Activated CD4-positive, alpha-beta T cell treated with anti-CD3 and anti-CD28 coated beads, Interleukin-2, amount 50 U/mL, for 1 hour (primary cell): ENCODE measurements at places on chromosomes 11 and 22.

GRCh38 chr11:30424321-30424720 lies 101.4 kb downstream of the ARL14EP start:
- no peak for DNase-seq

DNA sequence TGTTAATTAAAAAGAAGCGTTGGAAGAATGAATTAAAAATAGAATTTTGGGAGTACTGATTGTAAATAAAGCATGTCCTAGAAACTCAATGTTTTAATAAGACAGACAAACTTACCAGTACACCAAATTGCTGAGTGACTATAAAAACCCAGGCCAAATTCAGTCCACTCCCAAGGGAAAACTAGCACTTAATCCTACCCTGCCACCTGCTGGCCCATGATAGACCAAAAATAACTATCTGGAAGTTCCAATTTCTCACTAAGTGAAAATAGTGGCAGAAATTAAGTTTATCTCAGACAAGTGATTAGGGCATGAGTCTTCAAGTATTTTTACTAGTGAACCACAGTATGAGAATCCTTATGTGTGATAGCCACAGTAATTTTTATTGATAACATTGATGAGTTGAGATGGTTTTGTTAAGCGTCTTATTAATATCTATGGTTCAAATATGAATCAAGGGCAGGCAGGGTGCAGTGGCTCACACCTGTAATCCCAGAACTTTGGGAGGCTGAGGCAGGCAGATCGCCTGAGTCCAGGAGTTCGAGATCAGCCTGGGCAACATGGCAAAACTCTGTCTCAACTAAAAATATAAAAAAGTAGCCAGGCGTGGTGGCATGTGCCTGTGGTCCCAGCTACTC lies 9.8 kb upstream of the DDX10 start:
- no peak for DNase-seq

DNA sequence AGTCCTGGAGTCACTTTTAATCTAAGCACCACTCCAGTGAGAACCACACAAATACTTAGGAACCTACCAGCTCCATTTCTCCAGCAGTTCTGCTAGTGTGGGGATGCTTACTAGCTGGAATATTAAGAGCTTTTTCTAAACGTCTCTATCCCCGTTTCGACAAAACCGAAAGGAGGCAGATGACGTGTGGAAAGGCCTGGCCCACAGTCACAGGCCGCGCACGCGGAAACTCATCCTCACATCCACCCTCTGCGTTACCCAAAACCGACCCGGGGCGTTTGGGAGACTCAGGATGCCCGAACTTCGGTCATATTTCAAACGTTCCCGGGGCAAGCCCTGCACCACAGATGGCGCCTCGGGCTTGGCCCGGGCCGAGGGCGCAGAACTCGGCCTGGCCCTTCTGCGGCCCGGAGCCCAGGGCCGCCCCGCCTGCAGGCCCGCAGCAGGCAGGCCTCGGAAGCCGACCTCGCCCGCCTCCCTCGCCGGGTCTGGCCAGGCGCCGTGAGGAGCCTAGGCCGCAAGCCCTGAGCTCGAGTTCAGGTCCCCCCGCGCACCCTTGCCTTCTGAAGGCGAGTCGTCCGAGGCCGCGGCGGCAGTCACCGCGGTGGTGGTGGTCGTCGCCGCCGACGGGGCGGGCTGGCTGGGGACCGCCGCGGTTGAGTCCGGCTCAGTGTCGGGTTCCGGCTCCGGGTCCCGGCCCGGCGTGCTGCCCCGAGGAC lies 473 bp downstream of the FNBP4 start:
- peak; percentile 73 for DNase-seq

DNA sequence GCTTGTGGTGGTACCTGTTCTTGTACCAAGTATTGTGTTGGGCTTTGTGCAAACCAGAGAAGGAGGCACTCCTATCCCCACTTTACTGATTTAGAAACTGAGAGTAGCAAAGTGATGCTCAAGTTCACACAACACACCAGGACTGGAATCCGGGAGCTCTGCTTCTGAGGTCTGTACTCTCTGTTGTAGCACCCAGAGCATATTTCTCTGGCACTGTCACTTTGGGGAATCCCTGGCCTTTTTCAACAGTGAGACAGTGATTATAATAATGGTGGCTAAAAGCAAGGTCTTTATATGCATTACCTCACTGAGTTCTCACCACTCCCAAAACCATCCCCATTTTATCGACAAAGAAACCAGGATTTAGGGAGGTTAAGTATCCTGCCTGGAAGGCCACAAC lies 362.4 kb downstream of the TENM4 start:
- no peak for DNase-seq

DNA sequence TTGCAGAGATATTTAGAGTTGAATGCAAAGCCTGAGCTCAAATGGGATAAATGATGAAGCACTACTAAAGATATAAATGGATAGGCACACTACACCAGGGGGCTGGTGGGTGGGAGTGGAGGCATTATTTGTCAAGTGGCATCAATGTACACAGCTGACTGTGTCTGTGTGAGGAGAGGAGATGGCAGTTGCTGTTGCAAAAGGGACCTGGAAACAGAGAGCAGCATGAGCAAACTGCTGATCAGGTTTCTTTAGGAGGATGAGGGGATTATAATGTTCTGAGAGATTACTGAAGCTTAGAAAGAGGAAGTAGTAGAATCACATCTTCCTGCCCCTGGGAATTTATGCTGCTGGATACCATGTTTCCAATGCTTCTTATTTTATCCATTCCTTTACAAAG lies 39.4 kb upstream of the LIN7C start:
- no peak for DNase-seq

- no peak for DNase-seq
Measured at GRCh38 chr11:29263971-29264682, 752.7 kb downstream of the KCNA4 start.

DNA sequence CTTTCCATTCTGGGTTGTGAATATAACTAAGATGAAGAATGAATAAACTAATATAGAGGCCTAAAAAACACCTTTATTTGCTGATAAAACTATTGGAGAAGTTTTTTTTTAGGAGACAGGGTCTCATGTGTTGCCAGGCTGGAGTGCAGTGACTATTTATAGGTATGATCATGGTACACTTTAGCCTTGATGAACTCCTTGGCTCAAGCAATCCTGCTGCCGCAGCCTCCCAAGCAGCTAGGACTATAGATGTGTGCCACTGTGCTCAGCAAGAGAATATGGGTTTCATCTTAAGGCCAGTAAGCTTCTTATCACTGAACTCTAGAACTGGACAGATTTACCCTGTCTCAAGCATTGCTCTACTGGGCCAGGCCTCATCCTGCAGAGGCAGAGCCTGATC lies 26.6 kb downstream of the CCDC90B start:
- no peak for DNase-seq

- DNase-seq, result no peak
Measured at GRCh38 chr11:38814670-38815069, 2216.6 kb upstream of the RAG2 start.

DNA sequence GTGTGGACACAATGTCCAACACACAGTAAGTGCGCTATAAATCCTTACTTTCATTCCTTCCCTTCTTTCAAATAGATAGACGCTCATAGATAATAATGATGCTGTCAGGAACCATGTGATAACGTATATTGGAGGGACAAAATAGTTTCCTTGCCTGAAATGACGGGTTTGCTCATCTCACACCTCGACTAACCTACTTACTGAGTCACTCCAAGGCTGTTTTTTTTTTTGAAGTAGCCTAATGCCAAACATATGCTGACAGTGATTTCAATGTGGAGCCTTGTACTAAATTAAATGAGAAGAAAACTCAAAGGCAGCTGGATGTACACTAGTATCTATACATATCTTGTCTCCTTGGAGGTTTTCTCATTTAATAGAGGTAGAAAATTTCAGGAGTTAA lies 400.5 kb downstream of the NELL1 start:
- DNase-seq, result no peak

DNA sequence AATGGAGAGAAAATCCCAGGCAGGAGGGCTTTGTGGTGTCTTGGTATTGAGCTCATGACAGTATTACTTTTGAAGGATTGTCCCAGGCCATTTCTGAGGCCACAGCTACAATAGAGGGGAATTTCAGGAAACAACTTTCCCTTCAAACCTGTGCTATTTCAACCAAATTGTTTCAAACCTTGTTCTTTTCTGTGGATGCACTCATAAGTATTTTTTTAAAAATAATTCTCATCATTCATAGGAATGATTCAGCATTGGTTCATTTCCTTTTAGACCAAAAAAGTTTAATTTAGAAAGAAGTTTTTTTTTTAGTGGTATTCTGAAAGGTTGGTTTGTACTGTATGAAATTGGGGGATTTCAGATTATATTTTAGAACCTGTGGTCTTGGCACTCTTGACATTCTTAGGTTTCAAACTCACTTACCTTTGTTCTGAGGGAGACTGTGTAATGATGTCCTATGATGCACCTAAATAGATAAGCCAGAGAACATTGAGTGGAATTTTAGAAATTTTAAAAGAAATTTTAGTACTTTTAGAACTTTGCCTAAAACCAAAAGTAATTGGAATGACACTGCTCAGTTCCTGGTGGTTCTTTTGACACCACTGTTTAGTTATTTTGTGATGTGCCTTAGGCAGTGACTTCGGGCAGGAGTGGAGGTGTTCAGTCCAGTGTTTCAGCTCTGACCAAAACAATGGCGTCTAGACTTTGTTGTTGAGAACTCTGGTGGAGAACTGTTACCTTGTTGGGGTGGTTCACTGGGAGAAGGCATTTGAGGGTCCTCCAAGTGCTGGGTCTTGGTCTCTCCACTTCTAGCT lies 12.2 kb downstream of the TEAD1 start:
- DNase-seq, result no peak

DNA sequence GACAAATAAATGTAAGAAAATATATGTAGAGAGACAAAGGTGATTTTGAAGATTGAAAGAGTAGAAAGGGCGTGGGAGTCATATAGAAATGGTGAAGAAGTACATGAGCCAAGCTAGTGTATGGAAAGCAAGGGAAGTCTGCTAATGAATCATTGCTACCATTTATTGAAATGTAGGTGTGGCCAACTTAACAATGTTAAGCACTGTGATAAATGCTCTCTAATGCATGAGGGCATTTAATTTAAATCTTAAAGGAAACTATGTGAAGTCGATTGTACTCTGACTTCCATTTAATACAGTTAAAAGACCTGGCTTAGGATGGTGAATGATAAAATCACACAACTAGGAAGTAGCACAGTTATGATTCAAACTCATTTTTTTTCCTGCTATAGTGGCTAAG lies 219.9 kb downstream of the CASP12 start:
- no peak for DNase-seq

- DNase-seq, result no peak
Measured at GRCh38 chr11:59999691-60000090, 17.3 kb upstream of the OOSP4B start.

DNA sequence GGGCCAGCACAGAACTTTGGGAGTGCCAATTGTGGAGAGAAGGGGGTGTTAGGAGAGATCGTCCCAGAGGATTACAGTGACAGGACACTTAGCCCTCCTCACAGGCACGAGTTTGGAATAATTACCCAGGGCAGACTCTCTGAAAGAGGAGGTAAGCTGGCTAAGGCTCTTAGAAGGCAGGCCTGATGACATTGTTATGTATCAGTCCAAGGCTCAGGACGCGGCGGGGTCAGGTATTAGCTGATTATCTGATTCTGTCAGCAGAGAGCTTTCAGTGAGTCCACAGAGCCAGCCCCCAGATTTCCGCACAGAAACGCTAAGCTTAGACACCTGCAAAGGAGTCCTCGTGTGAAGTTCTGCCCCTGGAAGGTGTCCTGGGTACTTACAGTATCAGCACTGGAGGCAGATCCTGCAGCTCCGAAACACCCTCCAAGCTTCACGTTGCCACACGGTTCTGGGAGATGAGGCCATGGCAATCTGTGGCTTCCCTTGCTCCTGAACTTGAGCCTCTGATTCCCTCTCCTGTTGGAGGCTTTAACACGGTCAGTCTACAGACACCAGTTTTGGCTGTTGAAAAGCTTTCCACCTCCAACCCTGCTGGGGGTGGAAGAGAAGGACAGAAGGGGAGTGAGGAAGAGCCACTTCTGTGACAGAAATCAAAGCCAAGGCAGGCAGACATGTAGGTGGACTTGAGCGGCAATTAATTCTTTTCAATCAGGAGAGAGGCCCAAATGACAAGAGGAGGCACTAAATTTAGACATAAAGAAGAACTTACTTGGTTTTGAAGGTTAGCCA lies 123.6 kb upstream of the CADM1 start:
- DNase-seq, result no peak

DNA sequence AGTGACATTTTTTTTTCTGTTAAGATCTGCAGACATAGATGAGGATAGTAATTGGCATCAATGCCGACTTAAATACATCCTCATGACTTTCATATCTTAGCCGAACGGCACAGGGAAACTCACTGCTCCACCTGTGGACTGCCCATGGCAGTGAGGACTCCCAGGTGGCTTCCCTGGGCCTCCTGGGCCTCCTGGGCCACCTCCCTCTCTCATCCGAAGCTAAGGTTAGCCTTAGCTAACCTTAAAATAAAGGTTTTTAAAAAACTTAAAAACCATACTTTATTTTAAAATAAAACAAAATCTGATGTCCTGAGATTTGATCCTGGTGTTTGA lies 38.1 kb upstream of the TSKU start:
- DNase-seq, result no peak

DNA sequence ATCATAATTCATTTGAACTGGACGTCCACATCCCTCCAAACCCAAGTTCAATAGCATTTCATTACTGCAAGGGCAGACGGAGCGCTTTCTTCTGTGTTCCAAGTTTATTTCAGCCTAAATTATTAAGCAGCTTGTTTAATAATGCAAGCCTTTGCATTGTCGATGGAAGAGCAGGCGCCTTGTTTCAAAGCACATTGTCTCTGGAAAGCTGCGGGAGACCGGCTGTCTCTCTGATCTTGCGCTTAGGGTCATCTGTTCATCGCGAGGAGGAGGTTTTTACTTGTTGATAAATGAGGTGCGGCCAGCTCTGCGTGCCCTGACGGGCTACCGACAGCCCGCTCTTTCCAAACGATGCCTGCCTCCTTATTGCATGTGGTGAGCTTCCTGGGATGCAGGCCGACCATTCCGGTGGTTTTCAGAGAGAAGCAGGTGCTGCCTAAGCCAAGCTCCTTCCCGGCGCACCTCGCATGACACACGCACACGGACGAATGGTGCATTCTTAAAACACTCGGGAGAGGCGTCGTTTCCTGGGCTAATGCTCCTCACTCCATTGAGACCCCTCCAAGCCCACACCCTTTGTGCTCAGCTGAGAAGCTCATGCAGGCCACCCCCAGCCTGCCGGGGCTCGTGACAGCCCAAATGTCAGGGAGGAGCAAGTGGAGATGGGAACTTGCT lies 456.9 kb downstream of the BRD1 start:
- DNase-seq, result no peak

- DNase-seq, result no peak
Measured at GRCh38 chr11:501683-502287, 5.3 kb downstream of the RNH1 start.

GRCh38 chr11:71115770-71116692 lies 136.3 kb downstream of the SHANK2 start:
- DNase-seq, result no peak

- no peak for DNase-seq
Measured at GRCh38 chr11:84211896-84212295, 925.7 kb upstream of the CCDC90B start.

GRCh38 chr22:45997777-45998637 lies 21.0 kb upstream of the WNT7B start:
- DNase-seq, result no peak

DNA sequence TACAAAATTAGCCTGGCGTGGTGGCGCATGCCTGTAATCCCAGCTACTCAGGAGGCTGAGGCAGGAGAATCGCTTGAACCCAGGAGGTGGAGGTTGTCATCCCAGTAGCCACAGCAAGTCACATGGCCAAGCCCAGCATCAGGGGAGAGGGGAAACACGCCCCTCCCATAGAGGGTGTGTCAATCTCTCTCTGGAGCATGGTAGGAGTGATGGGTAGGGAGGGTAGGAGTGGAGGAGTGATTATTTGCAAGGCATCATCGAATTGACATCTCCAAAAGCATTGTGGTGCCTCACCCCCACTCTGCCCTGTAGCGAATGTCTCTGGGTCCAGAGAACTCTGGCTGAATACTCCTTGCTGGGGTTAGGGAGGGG lies 6.1 kb upstream of the SSTR3 start:
- no peak for DNase-seq
